Stomach (tissue), 19 donors: ENCODE measurements at places on chromosomes 2 and 18. TPM values are rescaled to one million over a fixed set of nuclear protein-coding genes. Genes with fewer than 3 reads are reported as not detected.

DNA sequence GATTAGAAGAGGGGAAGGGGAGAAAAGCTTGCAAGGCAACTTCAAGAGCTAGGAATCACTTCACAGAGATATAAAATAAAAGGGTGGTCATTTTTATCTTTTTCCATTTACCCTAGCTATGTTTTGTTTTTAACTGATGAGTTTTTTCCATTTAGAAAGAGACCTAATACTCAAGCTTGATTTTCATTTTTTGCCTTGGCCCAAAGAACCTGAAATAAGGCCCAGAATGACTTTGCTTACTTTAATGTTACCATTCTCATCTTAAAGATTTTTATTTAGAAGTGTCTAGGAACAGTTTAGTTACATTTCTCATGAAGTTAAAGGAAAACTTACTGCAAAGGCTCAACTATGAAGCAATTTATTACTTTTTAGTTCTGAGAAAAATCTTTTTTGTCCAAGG, 276.3 kb upstream of the ZSWIM2 start:
- no peak for DNase-seq

- DNase-seq: no peak
Observed at GRCh38 chr18:12034241-12035100, 53.2 kb downstream of the IMPA2 start.

GRCh38 chr18:30469091-30469490, 573.5 kb downstream of the DSC3 start:
- peak; percentile 21 for DNase-seq

- no peak for DNase-seq
Observed at GRCh38 chr2:224134003-224134734, 95.1 kb upstream of the SERPINE2 start.

DNA sequence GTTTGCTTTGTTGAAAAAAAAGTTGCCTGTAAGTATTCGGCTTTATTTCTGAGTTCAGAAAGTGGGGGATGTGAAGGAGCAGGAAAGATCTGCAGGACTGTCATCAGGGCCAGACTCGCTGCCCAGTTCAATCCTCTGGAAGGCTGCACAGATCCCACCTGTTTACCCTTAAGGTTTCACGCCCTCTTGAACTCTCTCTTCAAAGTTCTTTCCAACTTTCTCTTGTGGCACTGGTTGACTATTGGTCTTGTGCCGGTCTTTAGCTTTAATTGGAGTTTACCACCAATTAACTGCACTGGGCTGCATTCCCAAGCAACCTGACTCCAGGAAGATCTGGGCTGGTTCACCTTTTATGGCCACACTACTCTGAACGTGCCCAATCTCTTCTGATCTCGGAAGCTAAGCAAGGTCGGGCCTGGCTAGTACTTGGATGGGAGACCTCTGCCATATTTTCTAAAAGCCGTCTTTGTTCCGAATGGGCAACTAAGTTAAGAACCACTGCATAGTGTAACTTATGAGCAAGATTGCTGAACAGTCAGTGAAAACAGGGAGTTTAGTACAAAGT, 495.0 kb downstream of the DPP10 start:
- DNase-seq: no peak

Gene CD8B
- 2.2 TPM for total RNA-seq

Gene SP140
- total RNA-seq: 1.7 TPM

Gene IL1F10
- total RNA-seq: not detected
